ENCODE measurements at places on chromosomes 7 and 10. TPM values are rescaled to one million over a fixed set of nuclear protein-coding genes. Genes with fewer than 3 reads are reported as not detected.
A peak's percentile ranks its signal among the peaks of the same experiment; 100 is the strongest.

- no peak for DNase-seq
These were observed 125.8 kb downstream of the PTPRN2 start for GRCh38 chr7:158461824-158462223.

DNA sequence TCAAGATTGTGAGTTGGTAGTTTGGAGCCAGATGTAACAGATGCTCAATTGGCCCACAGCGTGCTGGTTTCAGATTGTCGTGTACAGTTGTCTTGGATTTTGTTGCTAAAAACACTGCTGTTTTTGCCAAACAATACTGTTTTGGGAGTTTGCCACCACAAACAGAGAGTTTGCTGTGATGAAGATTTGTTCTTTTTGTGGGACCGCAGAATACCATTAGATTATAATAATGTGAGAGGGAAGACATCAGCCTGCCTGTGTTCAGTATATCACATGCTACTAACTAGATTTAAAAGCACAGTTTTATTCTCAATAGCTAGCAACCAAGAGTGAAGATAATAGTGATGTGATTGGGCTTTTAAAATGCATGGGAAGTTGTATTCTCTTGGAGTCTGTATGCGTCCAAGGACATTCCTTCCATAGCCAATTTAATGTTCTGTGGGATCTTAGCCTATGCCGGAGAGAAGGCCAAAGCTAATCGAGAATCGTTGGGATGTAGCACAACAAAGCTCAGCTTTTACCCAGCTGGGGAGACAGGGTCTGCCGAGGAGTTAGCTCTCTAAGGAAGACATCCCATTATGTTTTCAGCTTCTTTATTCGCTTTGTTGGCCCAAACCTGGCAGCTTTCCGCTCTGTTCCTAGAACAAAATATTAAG is 18.7 kb upstream of the ITGA8 start:
- no peak for DNase-seq

Gene GPR85
- total RNA-seq, result 5.9 TPM

GRCh38 chr10:22386503-22386902 is 41.2 kb downstream of the SPAG6 start:
- DNase-seq, result no peak

GRCh38 chr7:78563191-78563590 is 764.6 kb downstream of the PHTF2 start:
- DNase-seq, result no peak

Gene ADRB1
- total RNA-seq, result 3.3 TPM

Gene NPSR1
- total RNA-seq, result not detected

Gene CLDN3
- total RNA-seq, result not detected

- peak; percentile 57 for DNase-seq
These were observed 135.4 kb downstream of the EVX1 start for GRCh38 chr7:27377988-27378387.

Gene MRC1
- not detected for total RNA-seq

DNA sequence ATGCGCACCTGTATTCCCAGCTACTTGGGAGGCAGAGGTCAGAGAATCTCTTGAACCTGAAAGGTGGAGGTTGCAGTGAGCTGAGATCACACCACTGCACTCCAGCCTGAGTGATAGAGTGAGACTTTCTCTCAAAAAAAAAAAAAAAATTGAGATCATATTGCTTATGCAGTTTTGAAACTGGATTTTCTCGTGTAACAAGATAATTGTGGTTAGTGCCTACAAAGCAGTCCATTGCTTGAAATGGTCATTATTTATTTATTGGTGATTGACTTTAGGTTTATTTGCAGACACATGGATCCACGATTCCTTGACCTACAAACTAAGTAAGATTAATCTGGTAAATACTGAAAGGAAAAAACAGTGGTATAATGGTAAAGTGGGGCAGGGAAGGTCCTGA is 149.8 kb downstream of the TAX1BP1 start:
- DNase-seq, result no peak

Gene NUDT5
- total RNA-seq, result 85.0 TPM

DNA sequence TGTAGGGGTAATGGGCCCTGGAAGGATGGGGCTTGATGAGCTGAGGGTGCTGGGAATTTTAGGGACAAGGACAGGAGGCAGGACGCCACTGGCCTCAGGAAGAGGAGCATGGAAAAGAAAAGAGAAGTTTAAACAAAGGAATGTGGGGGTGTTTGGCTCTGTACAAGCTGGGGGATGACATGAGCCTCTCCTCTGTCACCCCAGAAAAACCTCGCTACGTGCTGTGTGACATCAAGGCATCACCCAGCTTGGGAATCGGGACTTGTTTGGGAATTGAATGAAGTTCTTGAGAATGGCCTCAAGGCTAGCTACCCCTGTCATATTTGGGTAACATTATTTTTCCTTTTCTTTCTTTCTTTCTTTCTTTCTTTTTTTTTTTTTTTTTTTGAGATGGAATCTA is 47.7 kb upstream of the HSPB1 start:
- no peak for DNase-seq

DNA sequence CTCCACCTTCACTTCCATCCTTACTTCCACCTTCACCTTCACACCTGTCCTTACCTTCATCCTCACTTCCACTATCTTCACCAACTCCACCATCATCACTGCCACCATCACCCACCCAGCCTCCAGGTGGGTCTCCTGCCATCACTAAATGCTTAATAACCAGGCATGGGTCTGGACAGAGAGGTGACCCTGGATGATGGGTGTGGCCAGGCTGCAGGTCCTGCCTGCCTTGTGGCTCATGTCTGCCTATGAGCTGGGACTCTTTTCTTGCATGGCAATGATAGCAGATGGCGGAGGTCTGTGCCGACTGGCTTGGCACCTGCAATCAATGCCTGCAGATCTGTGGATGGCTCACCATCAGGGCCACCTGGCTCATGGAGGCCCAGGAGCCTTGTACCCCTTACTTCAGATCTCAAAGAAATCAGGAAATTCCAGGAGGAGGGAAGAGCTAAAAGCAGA is 60.1 kb upstream of the ELN start:
- no peak for DNase-seq

Gene GIMAP7
- not detected for total RNA-seq

Gene SPDYE16
- not detected for total RNA-seq

GRCh38 chr7:131071786-131072504 is 255.7 kb upstream of the MKLN1 start:
- DNase-seq, result peak; percentile 99

- no peak for DNase-seq
These were observed 27.0 kb downstream of the DLD start for GRCh38 chr7:107917763-107918651.

DNA sequence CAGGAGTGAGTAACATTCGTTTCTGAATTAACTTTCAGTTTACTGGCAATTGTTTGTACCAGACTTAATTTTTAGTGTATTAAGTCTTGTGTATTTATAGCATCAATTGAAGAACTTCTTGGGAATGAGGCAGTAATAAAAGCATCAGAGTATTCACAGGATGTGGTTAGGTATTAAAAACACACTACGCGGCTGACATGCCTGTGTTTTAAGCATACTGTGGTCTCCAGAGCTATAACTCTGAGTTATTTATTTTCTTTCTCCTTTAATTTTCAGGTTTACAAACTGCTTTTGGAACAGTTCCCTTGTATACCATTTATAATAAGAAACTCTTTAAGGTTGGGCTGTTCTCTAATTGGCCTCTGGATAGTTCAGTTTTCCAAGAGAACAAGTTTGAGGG is 626.1 kb upstream of the NRG3 start:
- DNase-seq, result no peak

Gene ZNF488
- not detected for total RNA-seq

- no peak for DNase-seq
These were observed 94.3 kb downstream of the PRLHR start for GRCh38 chr10:118501171-118501570.

Gene MOGAT3
- total RNA-seq, result not detected

GRCh38 chr10:3399756-3400155 is 227.2 kb upstream of the PITRM1 start:
- peak; percentile 23 for DNase-seq

DNA sequence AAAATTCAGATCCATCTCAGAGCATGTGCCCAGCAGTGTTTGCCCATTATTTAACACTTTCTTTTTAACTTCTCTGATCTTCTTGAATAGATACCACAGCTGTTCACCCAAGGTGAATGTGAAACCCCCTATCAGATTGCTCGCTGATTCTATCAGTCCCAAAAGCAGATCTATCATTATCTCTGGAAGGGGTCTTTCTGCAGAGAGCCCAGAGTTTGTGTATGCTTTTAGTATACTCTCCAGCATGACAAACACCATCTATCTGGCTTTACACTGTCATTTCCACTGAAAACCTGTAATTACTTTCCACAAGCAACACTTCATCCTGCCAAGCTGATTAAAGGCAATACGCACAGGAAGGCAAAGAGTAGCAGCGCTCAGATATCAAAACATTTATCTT is 168.2 kb downstream of the CACNA2D1 start:
- DNase-seq, result no peak

DNA sequence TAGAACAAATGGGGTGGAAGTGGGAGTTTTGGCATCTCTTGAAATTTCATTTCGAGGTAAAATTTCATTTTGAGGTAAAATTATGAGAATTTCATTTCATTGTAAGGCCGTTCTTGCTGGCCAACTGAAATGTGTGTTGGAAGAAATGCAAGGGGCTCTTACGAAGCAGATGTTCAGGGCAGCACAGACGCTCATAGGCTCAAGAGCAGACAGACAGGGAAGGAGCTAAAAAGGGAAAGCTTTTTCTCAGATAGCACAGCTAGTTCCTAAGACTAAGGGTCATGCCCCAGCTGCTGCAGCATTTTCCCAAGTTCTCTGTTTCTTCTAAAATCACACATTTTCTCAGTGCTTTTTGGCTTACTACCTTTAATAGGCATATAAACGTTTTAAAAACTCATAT is 65.1 kb upstream of the SFMBT2 start:
- no peak for DNase-seq

DNA sequence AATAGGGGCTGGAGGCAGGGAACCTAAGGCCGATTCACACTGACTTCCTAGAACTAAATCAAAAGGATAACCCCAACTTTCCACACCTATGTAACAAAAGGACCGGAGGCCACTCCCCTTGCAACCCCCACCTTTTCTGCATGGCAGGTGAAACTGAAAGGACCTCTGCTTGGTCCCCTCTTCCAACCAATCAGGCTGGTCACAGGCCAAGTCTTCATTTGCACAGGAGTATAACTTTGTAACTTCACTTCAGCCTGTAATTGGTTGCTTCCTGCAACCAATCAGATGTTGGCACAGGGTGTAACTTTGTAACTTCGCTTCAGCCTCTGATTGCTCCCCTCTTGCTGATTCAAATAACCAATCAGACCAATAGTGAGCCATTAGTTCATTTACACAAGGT is 190.0 kb downstream of the FAM107B start:
- DNase-seq, result no peak

- DNase-seq, result peak; percentile 4
These were observed 281.5 kb upstream of the PHYHIPL start for GRCh38 chr10:58894929-58895328.

- DNase-seq, result no peak
These were observed 183.7 kb downstream of the SORCS1 start for GRCh38 chr10:106980495-106981451.

DNA sequence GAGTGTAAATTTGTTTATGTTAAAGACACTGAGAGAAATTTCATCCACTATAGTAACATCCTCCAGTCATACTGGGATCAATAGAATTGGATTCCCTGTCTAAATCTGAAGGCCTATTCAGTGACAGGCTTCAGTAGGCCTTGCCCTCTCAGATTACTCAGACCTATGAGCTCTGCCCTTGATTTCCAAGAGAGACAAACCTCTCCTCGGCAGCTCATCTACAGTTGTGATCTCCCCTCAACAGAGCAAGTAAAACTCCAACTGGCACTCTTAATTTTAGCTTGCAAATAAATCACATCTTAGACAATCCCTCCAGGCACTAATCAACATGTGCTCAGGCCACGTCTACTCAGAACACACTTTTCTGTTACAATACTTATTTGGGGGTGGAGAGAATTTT is 1191.4 kb upstream of the PHF14 start:
- no peak for DNase-seq

- no peak for DNase-seq
These were observed 91.8 kb downstream of the TRRAP start for GRCh38 chr7:98970016-98970615.

Gene MYO1G
- 0.26 TPM for total RNA-seq
